ENCODE measurements at places on chromosomes 5 and 9.

GRCh38 chr9:107566611-107567061 lies 77.1 kb upstream of the KLF4 start:
- DNase-seq: no peak

- DNase-seq: no peak
These were observed 4.9 kb upstream of the ROR2 start for GRCh38 chr9:91954841-91955471.

DNA sequence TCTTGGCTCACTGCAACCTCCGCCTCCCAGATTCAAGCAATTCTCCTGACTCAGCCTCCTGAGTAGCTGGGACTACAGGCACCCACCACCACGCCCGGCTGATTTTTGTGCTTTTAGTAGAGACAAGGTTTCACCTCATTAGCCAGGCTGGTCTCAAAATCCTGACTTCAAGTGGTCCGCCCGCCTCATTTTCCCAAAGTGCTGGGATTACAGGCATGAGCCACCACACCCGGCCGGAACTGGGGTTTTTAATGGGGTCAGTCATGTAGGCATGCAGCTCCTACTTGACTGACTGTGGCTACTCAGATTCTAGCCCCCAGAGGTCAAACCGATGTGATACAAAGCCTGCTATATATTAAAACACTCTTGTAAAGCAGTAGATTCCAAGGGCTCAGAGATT lies 631.7 kb downstream of the MAT2B start:
- DNase-seq: no peak

GRCh38 chr9:99220011-99220410 lies 1.7 kb downstream of the ALG2 start:
- no peak for DNase-seq

DNA sequence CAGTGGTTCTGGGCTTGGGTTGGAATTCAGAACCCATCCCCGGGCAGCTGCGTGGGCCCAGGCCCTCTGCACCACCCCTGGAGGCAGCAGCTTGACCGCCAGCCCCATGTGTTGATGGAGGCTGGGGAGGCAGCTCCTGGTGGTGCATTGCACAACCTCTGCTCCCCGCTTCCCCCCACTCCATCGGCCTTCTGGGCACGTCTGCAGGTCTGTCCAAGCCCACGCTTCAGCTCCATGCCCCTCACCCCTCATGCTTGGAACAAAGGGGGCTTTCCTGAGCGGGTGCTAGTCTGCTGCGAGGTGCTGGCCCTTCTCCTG lies 1.4 kb downstream of the NCS1 start:
- no peak for DNase-seq

DNA sequence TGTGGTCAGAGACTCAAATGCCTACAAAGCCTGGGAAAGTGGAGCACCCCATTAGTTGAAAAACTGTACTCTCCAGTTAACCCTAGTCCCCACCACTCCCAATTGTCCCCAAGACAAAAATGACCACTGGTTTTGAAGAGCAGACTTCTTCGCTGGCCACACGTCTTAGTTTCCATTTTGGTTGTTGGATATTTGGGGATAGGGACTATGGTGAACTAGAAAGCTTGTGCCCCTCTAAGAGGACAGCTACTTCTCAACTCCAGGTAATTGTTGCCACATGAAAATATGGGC lies 109.4 kb upstream of the SPRY4 start:
- no peak for DNase-seq

DNA sequence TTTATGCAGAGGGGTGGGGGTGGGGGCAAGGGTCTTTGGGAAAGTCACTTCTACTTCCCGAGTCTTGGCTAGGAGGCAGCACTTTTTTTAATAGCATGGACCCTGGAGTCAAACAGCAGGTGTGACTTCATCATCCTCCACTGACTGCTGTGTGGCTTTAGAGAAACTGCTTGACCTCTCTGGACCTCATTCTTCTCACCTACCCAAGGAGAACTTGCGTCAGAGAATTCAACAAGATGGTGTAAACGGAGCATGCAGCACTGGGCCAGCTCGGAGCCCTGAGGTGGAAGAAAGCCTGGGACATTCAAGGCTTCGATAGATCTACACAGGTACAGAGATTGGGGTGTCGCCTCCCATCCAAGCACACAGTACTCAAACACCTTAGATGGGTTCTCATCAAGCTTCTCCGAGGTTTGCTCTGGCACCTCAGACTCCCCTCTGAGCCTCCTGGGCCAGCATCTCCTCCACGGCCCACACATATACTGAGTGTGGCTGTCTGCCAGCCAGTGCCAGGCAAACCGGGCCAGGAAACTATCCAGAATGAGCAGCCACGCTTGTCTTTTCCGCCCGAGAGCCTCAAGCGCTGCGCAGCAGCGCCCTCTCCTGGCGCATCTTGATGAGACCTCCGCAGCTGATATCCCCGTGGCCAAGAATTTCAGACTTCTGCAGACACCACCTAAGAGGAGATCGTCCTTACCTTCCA lies 4.6 kb upstream of the SLC25A48 start:
- no peak for DNase-seq

DNA sequence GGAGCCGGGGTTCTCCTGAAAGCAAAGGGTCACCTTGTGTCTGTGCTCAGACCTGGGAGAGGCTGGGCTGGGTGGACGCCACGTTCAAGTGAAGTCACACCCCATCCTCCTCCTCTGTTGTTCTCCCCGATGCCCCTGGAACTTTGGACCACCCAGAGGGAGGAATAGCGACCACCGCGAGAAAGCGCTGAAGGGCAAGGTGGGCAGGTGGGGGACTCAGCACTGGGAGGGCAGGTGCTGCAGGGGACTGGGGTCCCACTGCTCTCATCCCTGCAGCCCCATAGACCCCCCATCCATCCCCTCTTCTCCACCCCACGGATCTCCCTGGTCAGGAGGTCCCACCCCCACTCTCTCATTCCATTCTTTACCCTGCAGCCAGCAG lies 48.8 kb upstream of the COL5A1 start:
- DNase-seq: no peak

- DNase-seq: no peak
These were observed 25.1 kb upstream of the CD180 start for GRCh38 chr5:67221487-67222242.

DNA sequence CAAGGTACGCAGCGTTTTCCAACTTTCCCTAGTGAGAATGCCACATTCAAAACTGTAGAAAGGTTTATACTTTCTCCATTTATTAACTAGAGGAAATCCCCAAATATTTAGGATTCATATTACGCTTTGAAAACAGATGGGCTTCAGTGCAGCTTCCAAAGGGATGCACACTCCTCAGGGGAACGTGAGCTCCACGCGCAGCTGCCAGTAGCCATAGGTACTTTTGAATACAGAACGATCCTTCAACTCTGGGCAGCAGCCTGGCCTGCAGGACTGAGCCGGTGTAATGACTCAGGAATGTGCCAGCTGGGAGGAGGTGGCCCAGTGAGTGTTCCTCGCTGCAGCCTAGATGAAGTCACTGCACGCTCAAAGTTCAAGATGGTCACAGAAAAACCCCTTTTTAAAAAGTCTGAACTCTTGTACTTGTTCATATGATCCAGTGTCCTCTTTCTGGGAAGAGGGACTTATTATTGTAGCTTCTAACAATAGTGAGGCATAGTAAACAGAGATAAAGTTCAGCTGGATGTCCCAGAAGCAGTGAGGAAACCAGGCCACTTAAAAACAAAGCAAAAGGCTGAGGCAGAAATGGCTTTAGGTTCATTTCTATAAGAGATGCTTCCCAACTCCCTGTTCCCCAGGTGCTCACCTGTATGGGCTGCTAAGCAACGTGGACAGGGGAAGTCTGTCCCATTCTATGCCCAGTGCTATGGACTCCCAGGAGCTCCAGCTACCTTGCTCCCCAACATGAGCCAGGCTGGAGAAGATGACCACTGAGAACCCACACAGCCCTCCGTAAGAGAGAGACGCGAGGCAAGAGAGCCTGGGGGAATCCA lies 130.0 kb downstream of the LHFPL2 start:
- no peak for DNase-seq

GRCh38 chr5:141855265-141856036 lies 22.8 kb downstream of the PCDH1 start:
- DNase-seq: no peak

DNA sequence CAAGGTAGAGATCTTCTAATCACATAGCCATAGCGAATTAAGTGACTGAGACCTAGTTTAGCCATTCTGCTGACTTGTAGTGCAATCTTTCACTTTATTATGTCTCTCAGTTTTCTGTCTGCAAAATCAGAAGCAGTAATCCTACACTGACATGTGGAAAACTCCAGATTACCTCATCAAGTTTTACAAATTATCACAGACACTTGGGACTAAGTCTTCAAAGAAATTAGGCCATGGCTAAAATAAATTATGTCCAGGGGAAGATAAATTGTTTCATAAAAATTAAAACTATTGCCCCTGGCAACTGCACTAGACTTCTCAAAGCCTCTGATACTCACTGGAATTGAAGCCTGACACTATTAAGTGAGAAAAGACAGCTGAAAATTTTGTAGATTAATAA lies 129.9 kb upstream of the RGMB start:
- no peak for DNase-seq

DNA sequence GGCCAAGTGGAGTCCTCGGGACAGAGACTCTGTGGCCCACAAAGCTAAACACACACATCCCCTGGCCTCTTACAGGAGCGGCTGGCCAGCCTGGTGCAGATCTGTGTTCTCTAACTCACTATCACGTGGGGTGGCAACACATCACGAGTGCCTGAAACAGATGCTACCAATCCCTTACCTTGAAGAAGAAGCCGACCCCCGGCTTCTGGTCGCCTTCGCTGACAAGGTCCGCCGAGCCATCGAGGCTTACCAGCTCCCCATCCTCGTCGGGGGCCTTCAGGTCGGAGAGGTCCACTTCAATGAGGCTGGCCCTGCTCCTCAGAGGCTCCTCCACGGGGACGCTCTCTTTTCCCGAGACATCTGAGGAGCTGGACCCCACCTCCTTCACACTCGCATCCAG lies 86.7 kb downstream of the CAMSAP1 start:
- no peak for DNase-seq

DNA sequence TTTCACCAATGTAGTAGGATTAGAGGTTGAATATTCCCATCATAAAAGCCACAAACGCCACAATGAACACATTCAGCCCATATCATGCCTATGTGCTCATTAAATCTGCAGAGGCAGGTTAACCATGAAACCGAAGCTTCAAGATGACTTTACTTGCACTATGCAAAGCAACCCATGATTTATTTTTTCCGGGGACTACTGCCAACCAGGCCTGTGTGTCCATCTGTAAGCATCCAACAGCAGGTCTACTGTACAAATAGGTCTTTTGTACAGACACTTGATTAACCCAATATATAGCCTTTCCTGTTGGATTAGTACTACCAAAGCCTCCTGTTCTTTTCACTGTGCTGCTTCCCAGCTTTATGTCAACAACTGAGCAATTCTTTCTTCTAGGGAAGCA lies 104.9 kb upstream of the CDH10 start:
- no peak for DNase-seq

DNA sequence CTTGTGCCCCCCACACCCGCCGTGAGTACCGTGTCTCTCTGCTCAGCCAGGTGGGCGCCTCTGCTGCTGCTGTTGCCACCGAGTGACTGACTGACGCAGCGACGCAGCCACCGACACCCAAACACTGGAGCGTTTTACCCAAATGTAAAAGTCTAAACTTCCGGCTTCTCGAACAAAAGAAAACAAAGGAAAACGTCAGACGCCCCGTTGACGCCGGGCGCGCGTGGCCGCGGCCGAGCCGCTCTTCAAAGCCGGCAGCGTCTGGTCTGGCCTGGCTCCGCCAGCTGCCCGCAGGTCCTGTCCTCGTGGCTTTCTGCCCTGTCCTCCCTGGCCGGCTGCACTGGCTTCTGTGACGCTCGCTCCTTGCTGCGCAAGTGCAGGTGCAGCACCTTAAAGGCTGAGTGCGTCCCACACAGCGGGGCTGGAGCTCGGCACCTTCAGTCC lies 41.4 kb upstream of the CLPTM1L start:
- peak; percentile 38 for DNase-seq

GRCh38 chr9:130667120-130667435 lies 2.7 kb downstream of the PRDM12 start:
- no peak for DNase-seq

DNA sequence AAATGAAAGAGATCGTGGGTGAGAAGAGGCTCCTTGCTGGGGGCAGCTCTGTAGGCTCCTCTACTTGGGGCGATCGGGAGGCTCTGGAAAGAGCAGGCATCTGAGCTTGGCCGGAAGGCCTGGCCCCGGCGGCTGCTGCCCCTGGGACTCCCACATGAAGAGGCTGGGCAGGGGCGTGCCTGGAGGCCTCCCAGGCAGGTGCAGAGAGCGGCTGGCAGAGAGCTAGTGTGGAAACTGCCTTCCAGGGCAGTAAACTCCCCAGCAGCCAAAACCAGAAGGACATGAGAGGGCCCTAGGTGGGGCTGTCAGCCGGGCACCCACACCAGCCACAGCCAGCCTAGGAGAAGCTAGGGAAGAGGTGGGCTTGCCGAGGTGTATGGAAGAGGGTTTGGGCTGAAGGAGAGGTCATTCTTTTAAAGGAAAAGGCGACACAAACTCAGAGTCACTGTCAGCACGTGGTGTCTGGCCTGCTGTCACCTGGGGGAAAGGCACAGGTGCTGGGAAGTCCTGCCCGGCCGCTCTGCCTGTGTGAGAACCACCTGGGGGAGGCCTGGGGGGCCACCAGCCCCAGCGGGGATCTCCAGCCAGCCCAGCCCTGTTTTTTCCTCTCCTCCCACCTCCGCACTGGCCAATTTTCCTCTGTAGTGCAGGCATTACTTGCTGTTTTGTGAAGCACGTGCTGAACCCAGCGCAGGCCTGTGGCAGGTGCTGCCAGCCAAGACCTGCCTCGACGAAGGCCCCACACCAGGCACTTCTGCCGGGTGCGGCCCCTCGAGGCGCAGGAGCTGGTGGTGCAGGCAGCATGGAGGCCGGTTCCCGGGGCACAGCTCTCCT lies 44.8 kb upstream of the EGFL7 start:
- no peak for DNase-seq

Measured in stimulated activated CD4-positive, alpha-beta T cell treated with anti-CD3 and anti-CD28 coated beads, TNF-alpha, amount 100 ng/mL, for 4 hours (primary cell).